Fibroblast of skin of right biceps (primary cell): ENCODE measurements at places on chromosomes 2 and 18.

DNA sequence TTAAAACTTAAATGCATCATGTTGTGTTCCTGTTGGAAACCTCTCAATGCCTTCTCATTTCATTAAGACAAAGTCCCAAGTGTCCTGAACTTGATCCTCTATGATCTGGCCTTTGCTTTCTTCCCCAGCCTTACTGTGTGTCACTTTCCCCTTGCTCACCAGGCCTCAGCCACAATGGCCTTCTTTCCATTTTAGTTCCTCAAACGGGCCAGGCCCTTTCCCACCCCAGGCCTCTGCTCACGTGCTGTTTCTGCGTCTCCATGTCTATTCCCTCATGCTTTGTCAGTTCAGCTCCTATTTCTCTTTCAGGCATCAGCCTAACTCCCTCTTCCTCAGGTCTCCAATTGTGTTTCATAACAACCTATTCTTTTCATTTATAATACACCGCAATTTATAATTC lies 19.5 kb downstream of the CXCR4 start:
- DNase-seq, result no peak

- peak; percentile 49 for DNase-seq
These were observed 830.8 kb upstream of the SLC39A10 start for GRCh38 chr2:194826241-194826640.

DNA sequence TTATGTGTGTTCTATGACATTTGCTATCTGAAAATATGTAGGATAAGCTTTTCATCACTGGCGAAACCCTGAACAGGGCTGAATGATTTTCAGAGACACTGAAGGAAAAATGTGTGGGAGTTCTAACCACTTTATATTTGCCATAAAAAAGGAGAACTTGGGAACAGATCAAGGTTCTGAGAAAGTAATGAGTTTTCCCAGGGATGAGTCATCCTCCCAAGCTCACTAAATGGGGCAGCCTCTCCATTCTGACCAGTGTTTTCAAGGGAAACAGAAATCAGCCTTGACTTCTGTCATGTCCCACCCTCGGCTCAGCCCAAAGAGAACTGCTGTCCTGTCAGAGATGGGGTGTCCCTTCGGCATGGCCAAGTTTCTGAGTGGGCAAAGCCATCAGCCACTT lies 2109.8 kb upstream of the CELF4 start:
- DNase-seq, result peak; percentile 46

DNA sequence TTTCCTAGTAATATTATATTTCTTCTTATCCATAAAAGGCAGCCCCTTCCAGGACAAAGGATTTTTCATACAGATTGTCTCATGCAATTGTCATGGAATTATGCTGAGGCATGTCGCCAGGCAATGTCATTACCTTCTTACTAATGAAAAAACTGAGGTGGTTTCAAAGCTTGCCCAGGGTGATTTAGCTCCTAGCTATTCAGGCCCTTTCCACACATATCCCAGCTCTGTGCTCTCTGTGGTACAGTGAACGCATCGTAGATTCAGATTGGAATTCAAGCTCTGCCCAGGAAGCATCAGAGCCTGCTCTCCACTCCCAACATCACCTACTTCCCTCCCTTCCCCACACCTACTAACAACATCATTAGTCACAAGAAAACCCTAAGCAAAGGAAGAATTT lies 60.1 kb downstream of the ATP8B1 start:
- DNase-seq, result peak; percentile 95

DNA sequence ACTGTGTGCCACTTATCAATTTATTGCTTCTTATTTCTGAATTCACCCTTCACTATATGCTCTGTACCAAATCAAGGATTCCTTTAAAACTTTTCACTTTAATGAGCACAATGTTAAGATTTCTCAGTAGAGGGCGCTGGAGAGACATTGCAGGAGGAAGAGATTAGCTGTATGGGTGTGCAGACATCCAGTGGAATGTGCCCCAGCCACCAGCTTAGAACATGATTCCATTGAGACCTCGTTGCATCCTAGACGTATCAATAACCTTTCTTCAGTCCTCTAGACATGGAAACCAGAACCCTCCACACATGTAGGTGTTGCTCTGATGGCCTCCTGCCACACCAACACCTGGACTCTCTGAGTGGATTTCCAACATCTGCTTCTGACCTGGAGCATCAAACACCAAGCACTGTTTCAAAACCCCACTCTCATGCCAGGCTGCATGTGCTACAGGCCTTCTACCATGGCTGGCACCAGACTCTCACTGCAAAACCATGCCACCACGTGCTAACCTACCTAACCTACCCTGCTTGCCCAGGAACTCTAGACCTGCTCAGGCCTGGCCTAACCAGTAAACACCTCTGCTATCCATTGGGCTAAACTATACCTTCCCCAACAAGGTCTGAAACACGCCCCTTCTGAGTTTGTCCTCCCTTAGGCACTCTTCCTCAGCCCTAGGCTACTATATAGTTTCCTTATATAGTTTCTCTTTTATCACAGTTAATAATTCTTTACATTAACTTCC lies 633.2 kb upstream of the PKDCC start:
- DNase-seq, result peak; percentile 42

GRCh38 chr2:154537843-154538450 lies 160.5 kb upstream of the KCNJ3 start:
- DNase-seq, result no peak

- no peak for DNase-seq
These were observed 147.8 kb upstream of the KLHL29 start for GRCh38 chr2:23237147-23237546.

GRCh38 chr2:60984720-60985119 lies 32.8 kb upstream of the PEX13 start:
- DNase-seq, result no peak

- no peak for DNase-seq
These were observed 25.3 kb downstream of the CROCC2 start for GRCh38 chr2:240931319-240931949.

DNA sequence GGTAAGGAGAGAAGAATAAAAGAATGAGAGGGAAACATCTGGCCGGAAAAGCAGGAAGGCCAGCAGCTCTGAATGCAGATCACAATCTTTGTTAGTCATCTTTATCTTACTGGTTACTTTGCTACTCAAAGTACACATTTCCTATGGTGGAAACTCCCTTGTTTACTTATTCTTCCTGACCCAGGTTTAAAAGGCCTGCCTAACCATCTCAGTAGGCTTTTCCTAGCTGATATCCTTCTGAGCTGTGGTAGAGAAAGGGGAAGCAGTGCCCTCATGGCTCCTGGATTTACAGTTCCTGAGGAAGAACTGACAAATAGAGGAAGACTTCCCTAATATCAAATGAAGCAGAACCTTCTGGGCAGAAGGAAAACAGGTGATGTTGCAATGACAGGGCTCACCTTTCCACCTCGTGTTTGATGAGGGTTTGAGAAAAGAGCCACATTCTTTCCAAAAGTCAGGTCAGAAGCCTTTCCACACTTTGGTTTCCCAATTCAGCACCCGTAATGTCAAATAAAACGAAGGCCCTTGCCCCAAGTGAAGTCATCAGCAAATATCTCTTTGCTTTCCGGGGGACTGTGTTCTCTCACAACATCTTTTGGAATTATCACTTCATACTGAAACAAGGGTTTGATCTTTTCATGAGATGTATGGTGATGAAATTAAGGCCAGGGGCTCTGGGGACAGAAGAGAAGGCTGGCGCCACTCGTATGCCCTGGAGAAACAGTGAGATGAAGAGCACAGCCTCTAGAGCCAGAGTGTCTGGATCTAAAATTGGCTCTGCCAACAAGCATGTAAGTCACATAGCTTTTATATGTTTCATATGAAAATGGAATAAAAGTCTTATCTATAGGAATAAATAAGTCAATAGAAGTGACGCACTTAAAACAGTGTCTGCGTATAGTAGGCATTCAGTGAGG lies 26.7 kb upstream of the APOB start:
- DNase-seq, result no peak

DNA sequence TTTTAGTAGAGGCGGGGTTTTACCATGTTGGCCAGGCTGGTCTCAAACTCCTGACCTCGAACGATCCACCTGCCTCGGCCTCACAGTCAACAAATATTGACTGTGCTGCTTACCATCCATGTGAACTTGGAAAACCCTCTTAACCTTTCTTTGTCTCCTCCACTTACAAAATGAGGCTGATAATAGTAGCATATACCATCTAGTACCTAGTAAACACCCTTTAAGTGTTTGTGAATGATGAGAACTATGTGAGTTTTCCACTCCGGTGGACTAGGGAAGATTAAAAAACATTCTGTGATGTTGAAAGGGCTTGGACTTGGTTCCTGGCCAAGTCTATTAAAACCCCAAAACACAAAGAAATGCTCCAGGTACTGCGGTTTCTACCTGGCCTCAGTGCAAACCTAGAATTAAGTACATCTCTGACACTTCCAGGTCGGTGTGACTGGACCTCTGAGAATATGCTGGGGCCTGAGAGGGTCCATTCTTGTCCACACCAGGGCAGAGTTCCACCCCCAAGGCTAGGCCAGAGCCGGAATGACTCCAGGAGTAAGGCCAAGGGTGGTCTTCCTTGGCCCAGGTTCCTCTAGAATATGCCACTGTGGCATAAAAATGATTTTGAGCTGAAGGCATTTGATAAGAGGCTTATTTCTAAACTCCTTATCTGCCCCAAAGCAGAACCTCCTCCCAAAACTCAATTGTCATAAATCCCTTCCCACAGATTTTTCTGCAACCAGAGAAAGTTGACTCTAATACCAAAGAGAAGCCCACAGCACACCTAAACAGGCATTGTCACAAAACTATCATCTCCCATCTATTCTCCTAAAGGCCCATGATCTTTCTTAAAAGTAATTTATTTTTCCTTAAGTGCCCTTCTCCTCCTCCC lies 217.5 kb downstream of the TGIF1 start:
- no peak for DNase-seq

DNA sequence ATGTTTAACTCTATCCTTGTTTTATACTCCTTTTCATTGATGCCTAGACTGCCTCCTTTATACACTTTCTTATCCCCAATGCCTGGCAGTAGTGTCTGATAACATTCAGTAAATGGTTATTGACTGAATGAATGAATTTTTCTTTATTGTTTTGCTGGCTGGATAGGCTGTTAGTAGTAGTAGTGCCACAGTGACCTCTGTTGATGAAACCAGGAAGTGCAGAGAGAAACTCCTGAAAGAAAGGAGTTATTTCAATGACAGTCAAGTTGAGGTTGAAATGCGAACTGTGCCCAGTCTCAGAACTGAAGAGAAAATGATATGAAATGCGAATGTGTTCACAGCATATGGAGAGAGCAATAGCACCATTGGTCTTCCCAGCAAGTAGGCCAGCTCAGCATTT lies 26.8 kb upstream of the SLC9A2 start:
- DNase-seq, result peak; percentile 11

DNA sequence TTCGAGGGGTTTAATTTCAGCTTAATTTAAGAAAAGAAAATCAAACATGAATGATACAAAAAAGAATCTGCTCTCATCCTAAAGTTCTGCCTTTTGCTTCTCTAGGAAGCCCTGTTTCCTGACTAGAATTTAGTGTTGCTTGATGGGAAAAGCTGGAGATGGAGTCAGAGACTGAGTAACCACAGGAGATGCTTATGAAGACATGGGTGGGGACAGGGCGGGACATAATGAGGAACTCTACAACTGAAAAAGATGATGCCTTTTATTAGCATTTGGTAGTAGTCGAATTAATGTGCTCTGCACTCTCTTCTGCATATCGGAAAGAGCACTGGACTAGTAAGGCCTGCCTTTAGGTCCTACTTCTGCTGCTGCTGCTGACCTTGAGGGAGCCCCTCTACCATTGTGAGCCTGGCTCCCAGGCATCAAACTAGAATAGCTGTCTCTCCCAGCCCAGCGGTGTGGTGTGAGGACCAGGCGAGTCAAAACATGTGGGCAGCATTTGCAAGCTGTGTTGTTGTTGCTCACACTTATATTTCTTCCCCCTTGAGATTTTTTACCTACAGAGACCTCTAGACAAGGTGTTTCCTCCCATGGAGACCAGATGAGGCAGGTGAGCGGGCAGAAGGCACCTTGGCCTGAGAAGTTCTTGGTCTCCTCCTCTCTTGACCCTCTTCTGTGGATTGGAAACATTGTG lies 61.5 kb downstream of the INPP4A start:
- DNase-seq, result no peak

GRCh38 chr2:149901231-149901859 lies 313.8 kb upstream of the MMADHC start:
- DNase-seq, result no peak

- peak; percentile 41 for DNase-seq
These were observed 31.1 kb upstream of the PAX8 start for GRCh38 chr2:113309655-113310387.

DNA sequence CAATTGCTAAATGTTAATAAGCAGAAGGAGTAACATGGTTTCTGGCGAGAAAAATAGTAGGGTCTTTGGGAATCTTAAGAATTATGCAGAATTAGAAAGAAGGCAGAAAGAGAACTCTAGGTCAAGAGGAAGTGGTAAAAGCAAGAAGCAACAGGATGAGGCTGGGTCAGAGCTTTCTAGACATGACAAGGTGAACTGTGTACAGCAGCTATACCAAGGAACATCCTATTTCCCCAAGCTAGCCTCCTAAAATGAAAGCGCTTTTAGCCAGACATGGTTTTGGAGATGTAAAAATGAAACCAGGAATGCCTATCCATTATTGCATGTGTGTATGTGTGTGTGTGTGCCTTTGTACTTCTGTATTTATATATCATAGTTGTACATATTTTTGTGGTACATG lies 42.3 kb upstream of the STAT1 start:
- DNase-seq, result no peak

- peak; percentile 64 for DNase-seq
These were observed 2.8 kb upstream of the MXD1 start for GRCh38 chr2:69911985-69912563.

DNA sequence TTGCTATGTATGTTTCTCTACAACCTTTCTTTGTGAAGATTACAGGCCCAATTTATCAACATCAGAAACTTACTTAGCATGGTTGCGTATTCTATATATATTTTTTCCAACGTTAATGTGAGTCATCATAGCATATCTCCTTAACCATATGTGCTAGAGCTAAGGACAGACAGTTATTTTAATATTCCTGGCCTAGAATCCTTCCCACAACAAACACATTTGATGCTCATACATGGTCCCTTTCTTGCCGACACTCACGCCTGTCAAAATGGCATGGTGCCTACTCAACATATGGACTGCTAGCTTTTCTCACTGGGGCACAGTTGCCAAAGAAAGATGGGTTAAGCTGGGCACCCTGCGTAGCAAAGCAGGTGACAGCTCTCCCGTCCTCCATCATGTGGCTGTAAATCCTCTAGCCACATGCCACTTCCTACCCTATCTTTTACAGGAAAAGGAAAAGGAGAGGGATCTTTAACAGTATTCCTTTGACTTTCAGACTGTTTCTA lies 75.2 kb upstream of the GALNT5 start:
- peak; percentile 8 for DNase-seq
